ENCODE measurements at places on chromosomes 2 and 18.

DNA sequence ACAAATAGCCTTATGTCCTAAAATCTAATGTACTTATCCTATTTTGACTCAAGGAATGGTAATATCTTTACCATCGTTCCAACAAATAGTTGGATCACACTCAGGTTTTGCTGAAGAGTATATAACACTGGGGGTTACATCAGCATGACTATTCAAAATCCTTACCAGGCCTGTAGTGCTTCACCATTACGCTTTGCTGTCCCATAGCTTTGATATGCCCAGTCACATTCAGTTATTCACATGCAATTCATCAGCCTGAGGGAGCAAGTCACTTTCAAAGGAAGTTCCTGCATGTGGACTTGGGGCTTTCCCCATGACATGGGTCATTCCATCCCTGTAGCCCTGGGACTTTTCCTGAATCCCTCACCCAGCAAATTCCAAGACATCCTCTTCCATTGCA lies 39.6 kb downstream of the FTCDNL1 start:
- no peak for DNase-seq

DNA sequence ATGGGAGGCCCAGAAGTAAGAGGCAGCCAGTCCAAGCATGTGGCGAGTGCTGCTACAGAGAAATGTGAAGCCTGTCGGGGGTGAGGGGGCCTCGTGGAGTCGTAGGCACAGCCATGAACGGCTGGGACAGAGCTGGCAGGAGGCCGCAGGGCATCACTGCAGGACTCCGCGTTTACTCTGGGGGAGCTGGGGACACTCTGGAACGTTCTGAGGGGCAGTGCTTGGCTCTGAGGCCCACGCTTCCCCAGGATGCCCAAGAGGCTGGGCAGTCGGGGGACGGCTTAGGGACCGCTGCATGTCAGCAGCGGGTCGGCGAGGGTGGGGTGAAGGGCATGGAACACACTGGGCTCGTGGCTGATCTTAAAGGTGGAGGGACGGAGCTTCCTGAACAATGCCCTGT lies 6.6 kb downstream of the TMEM18 start:
- DNase-seq, result no peak

DNA sequence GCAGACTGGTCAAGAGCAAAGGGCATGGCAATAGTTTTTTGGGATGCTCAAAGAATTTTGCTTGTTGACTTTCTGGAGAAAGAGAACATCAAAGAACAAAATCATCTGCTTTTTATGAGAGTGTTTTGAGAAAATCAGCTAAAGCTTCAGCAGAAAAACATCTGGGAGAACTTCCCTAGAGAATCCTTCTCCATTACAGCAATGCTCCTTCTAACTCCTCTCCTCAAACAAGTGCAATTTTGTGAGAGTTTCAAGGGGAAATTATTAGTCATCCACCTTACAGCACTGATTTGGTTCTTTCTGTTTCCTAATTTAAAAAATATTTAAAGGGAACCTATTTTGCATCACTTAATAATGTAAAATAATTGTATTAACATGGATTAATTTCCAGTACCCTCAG lies 226.9 kb upstream of the NXPH2 start:
- no peak for DNase-seq

- DNase-seq, result peak; percentile 32
Observed at GRCh38 chr2:85353876-85354285, 447 bp downstream of the RETSAT start.

DNA sequence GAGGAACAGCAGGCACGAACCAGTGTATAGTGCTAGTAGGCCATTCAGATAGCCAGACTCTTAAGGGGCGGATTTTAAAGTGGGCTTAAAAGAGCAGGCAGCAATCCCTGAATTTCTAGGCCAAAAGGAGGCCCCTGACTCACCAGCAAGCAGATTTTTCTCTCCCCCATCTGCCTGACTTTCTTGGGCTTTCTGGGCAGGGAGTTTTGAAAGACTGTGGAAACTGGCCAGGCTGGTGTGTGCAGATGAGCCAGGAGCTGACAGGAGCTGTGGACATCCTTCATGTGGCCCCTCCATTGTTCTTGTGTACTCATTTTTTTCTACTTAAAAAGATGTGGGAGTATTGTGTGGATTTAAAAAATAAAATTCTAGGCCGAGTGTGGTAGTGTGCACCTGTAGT lies 59.0 kb downstream of the GLI2 start:
- no peak for DNase-seq

DNA sequence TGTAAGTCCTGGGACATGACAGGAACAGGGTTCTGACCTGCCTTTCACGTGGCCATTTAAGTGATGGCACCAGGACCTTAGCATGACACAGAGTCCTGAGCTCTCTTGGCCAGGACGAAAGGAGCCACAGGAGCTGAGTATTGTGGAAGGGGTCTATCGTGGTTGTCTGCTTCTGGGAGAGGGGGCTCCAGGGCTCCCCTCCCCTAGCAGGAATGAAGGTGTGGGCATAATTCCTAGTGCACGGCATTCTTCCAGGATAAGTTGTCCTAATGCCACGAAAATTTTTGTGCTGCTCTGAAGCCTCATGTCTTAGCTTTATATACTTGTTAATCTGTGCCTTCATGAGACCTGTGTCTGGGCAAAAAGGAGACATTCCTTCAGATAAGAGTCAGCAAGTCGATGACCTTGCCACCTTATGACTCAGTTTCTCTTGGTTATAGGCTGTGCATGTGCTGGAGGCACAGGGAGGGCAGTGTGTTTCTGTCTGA lies 17.1 kb downstream of the GATA6 start:
- no peak for DNase-seq

- no peak for DNase-seq
Observed at GRCh38 chr2:144376926-144377325, 143.0 kb downstream of the ZEB2 start.

GRCh38 chr18:14970027-14970426 lies 222.1 kb downstream of the ANKRD30B start:
- DNase-seq, result no peak

DNA sequence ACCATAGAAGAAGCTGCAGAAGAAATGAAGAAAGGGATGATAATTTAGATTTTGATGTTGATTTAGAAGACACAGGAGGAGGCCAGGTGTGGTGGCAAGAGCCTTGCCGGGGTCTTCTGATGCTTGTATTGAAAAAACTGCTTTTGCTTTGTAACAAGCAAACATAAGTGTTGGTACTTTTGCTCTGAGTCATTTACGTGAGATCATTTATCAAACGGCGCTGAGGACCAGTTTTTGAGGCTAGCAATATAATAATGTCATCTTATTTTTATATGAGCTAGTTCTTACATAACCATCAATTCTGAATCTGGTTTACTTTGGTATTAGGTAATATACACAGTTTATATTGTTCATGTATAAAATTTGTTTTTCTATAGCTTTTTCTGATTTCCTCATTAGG lies 30.6 kb downstream of the SPTBN1 start:
- no peak for DNase-seq

- no peak for DNase-seq
Observed at GRCh38 chr18:59231877-59232276, 11.9 kb downstream of the GRP start.

GRCh38 chr2:44044281-44044720 lies 48.5 kb upstream of the LRPPRC start:
- peak; percentile 88 for DNase-seq

- peak; percentile 46 for DNase-seq
Observed at GRCh38 chr2:206392118-206392517, 51.2 kb upstream of the ADAM23 start.

GRCh38 chr2:64179582-64180321 lies 35.5 kb upstream of the PELI1 start:
- no peak for DNase-seq

- no peak for DNase-seq
Observed at GRCh38 chr18:36899289-36899688, 70.4 kb downstream of the KIAA1328 start.

GRCh38 chr18:33156906-33157470 lies 283.5 kb downstream of the CCDC178 start:
- no peak for DNase-seq

- peak; percentile 58 for DNase-seq
Observed at GRCh38 chr2:181456660-181457120, 496 bp upstream of the ITGA4 start.

DNA sequence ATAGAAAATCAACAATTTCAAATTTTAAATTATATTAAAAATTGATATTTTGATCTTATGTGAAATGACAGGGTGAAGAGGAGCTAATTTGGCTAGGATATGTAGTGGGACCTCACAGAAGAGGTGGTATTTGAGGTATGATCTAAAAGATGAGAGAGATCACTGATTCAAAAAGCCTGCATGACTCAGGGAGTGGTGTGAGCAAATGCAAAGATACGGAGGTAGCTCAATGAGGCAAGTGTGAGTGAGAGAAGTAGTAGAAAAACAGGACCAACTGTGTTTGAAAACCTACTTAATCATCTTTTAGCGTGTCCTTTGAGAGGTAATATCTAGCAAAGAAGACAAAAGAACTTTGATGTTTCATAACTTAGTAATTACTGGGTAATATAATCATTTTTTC lies 557.5 kb downstream of the DSC3 start:
- DNase-seq, result no peak

- peak; percentile 46 for DNase-seq
Observed at GRCh38 chr18:63155910-63156773, 163.4 kb downstream of the BCL2 start.

- DNase-seq, result no peak
Observed at GRCh38 chr18:50830544-50830943, 10.7 kb upstream of the MRO start.

DNA sequence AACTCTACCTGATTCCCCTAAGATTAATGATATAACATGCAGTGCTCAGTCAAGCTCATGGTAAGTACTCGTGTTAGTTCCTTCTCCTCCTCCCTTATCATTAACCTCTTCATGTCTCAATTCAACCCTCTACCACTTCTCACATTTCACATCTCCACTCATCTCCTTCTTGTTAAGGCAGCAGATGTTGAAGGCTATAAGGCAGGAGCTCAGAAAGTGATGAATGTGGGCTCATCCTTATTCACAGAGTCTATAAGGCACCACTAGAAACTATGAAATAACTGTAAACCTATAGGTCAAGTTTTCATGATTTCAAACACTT lies 56.0 kb downstream of the CLHC1 start:
- DNase-seq, result no peak

DNA sequence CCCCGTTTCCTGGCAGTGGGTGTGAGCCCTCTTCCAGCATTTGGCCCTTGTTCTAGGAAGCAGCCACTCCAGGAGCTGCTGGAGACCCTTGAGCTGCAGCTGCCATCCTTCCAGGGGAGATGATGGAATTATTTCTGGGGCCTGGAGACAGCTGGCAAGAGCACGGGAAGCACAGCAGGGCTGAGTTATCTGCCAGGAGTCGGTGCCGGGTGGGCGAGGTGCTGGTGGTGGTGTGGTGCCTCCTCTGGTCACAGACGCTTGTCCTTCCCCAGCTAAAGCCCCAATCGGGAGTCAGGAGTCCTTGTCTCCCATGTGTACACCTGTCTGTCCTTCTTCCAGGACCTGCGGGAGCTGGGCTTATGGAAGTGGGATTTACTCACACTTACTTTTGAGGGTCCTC lies 36.0 kb downstream of the DPYSL5 start:
- no peak for DNase-seq
